NCI-H1048 (cell line): ENCODE measurements at places on chromosomes 12 and 14.

- no peak for DNase-seq
Measured at GRCh38 chr12:92989715-92990484, 60.8 kb upstream of the EEA1 start.

GRCh38 chr12:1741154-1741949 lies 50.5 kb downstream of the ADIPOR2 start:
- no peak for DNase-seq

- no peak for DNase-seq
Measured at GRCh38 chr14:75333606-75334548, 55.2 kb downstream of the FOS start.

- peak; percentile 39 for DNase-seq
Measured at GRCh38 chr14:57189070-57189469, 79.6 kb downstream of the EXOC5 start.

GRCh38 chr12:66044731-66045130 lies 85.8 kb downstream of the LLPH start:
- no peak for DNase-seq

- no peak for DNase-seq
Measured at GRCh38 chr14:34450542-34450915, 11.5 kb downstream of the SPTSSA start.

DNA sequence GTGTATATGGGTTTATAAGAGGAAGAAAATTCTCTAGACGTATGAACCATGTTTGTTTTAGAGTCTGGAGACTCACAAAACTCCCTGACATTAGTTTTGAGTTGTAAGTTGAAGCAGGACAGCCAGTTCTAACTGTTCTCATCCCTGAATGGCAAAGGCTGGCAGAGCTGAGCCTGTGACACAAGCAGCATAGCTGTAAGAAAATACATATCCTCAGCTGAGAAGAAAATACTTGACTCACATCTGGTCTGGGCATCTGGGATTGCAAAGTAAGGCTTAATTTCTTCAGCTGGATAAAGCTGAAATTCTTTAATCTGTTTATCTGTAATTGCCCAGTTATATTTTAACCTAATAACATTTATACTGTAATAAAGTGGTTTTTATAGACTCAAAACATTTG lies 156.3 kb downstream of the PELI2 start:
- DNase-seq: no peak

- DNase-seq: no peak
Measured at GRCh38 chr12:92404259-92404894, 258.7 kb upstream of the BTG1 start.

DNA sequence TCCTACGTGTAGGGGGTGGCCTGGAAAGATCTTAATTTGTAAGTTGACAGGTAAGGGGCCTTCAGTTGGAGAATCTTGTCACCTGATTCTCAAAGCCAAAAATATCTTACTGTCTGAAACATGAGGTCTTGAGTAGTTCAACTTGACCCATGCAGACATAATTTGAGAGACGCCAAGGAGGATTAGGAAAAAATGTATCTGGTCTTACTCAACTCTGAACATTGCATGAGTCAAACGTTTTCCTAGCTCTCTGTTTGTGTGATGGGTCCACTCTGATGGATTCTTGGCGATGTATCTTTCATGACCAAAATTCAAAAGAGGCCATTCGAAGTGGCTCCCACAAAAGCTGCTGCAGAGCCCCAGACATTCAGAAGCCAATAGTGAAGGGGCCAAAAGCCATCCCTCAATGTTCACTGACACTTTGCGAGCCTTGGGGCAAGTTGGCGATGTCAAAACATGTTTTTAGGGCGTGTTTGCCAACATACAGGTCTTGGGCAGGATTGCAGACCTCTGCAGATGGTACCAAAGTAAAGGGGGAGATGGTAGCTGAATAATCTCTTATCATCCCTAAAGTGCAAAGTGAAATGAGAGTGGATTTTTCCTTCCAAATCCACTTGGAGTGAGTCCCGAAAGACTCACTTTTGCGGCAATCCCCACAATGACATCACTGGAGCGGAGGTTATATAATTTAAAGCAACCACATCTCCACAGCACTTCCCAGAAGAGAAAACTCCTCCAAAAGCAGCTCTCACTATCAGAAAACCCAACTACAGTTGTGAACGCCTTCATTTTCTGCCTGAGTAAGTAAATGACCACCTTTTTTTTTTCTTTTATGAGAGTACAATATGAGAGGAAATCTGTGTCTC lies at the start of gene BDKRB1:
BDKRB1 (plus strand) TSS at position 710 of the 866 bp plus-strand sequence. CDS start 7,473 bp downstream, outside the sequence.
- DNase-seq: no peak

- DNase-seq: no peak
Measured at GRCh38 chr12:132239796-132240668, 89.4 kb downstream of the GALNT9 start.

- no peak for DNase-seq
Measured at GRCh38 chr12:3202734-3203446, 125.7 kb downstream of the TSPAN9 start.

GRCh38 chr12:64459394-64459891 lies 7.5 kb downstream of the TBK1 start:
- DNase-seq: no peak

GRCh38 chr12:131640525-131640924 lies 70.4 kb upstream of the SFSWAP start:
- no peak for DNase-seq

DNA sequence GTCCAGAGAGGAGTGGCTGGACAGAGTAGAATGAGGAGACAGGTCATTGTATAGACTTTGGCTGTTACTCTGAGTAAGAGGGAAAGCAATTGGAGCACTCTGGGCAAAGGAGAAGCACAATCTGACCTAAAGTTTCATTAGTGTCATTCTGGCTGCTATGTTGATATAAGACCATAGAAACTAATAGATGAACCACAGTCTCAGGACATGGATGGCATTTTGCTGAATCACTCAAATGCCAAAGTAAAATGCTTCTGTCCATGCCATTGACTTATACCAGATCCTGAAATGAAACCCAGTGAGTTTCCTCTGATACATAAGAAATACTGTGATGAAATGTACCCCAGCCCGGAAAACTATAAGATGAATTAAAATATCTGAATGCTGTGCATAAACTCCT lies 65.8 kb upstream of the COCH start:
- no peak for DNase-seq

GRCh38 chr12:68641138-68641537 lies 30.4 kb downstream of the RAP1B start:
- DNase-seq: no peak

DNA sequence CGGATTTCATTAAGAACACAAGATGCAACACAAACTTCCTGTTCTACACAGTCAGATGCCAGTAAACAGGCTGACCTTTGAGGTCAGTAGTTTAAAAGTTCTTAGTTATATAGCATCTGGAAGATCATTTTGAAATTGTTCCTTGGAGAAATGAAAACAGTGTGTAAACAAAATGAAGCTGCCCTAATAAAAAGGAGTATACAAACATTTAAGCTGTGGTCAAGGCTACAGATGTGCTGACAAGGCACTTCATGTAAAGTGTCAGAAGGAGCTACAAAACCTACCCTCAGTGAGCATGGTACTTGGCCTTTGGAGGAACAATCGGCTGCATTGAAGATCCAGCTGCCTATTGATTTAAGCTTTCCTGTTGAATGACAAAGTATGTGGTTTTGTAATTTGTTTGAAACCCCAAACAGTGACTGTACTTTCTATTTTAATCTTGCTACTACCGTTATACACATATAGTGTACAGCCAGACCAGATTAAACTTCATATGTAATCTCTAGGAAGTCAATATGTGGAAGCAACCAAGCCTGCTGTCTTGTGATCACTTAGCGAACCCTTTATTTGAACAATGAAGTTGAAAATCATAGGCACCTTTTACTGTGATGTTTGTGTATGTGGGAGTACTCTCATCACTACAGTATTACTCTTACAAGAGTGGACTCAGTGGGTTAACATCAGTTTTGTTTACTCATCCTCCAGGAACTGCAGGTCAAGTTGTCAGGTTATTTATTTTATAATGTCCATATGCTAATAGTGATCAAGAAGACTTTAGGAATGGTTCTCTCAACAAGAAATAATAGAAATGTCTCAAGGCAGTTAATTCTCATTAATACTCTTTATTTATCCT lies 13.5 kb downstream of the PTGER2 start:
- DNase-seq: no peak

DNA sequence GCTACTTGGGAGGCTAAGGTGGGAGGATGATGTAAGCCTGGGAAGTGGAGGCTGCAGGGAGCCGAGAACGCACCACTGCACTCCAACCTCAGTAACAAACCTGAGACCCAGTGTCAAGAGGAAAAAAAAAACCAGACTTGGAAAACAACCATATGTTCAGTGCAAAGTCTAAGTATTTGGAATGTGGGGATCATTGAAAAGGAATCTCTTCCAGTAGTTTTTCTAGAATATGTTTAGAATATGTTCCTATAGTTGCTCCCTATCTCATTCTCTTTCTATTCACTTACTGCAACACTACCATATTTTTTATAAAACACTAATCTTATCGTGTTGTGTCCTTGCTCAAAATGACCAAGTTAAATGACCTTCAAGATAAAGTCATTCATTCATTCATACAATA lies 423.5 kb upstream of the SOX5 start:
- no peak for DNase-seq

DNA sequence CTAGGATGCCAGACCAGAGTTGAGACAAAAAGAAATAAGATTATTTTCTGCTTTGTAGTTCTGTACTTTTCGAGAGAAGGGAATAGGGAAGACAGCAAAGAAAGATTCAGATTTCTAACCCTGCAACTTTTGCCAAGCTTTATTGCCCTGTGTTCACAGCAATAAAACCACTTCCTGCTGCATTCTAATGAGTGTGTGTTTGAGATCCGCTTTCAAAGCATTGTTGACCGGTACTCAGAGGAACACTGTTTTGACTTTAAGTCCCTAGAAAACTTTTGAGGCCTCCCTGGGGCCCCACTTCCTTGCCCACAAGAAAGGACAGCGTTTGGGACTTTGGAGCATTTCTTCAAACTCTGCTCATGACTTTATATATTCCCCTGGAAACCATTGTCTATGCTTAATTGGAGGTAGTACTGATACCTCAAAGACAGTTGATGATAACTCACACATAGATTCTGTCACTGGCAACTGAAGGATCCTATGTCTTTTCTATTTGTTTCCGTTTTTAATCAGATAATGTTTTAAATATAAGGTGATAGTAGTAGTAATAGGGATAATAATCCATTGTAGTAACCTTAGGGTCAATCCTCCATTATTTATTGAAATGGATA lies 1.3 kb downstream of the RNASE6 start:
- no peak for DNase-seq

- DNase-seq: no peak
Measured at GRCh38 chr12:41459111-41459905, 271.2 kb downstream of the PDZRN4 start.

DNA sequence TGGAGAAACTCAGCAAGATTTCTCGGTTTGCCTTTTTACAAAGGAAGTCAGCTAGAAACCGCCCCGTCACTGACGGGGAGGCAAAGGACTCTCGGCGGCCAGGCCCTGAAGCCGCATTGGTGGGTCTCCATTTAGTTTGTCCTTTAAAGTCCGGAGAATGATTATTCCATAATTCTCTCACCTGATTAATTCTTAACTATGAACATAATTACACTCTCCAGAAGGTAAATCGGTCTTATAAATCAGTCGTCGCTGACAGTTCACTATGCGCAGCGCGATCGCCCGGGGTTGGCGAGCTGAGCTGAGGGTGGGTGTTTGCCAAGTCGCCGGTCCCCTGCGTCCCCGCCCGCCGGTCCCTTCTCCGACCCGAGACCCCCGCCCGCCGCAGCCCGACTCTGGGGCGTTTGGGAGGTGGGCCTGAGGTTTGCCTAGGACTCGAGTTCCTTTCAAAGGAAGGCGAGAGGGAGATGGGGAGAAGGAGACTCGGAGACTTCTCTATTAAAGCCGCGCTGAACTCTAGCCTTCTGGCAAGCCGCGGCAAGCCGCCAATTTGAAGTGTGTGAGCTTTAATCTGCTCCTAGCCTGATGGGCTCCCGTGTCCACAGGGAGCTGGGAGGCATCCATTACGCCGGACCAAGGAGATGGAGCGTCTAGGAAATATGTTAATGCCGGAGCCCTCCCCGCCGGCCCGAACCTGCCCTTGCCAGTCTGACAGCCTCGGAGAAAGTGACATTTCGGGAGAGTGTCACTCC lies 392.9 kb downstream of the NOVA1 start:
- no peak for DNase-seq

DNA sequence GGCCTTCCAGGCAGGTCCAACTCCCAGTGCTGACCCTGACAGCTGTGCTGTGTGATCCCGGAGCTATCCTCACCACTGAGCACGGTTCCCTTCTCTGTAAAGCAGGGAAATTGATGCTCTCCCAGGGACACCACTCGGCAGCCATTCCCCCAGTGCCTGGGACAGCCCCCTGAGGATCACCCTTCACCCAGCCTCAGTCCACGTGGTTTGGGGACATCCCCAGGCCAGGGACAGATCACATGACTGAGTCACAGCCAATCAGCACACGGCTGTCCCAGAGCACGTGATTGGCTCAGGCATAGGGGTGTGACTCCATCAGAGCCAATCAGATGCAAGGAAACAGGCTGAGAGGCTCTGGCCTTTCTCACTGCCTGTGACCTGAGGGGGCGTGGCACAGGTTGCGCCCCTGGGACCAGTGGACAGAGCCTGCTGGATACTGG lies 68.8 kb upstream of the SFSWAP start:
- DNase-seq: no peak

GRCh38 chr12:51997136-51997535 lies 9.6 kb upstream of the TAMALIN start:
- no peak for DNase-seq

DNA sequence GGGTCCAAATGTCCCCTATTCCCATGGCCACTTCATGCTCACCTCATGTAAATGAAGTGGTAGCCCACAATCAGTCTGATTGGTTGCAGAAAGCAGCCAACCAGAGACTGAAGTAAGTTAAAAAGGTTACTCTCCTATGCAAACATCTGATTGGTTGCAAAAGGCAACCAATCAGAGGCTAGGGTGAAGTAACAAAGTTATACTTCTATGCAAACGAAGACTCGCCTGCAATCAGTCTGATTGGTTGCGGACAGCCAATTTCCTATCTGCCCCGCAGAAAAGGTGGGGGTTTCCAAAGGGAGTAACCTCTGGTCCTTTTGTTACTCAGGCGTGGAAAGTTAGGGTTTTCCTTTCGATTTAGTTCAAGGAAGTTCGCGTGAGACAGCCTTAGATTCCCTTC lies 208.1 kb upstream of the NEDD1 start:
- no peak for DNase-seq

GRCh38 chr14:105332350-105332874 lies 17.9 kb downstream of the PACS2 start:
- DNase-seq: no peak

DNA sequence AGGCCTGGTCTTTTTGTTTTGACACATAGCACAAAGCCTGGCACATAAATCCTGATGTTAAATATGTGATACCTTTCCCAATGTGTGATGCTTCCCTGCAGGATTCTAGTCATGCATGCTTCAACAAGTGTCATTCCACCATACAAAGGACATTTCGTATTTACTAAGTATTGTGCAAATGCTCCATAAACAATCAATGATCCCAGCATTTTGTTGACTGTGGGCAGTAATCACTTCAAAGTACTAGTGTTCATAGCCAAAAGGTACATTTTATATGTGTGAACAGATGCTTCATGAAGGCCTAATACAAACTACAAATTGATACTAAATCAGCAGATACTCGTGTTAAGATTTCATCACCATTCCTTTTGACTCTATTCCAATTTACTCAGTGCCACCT lies 4.4 kb downstream of the CCNB1IP1 start:
- DNase-seq: no peak

GRCh38 chr12:102144221-102144620 lies 24.2 kb downstream of the PARPBP start:
- DNase-seq: no peak

- no peak for DNase-seq
Measured at GRCh38 chr12:123946152-123946515, 26.5 kb downstream of the CCDC92 start.

GRCh38 chr12:2051700-2052621 lies 826 bp upstream of the CACNA1C start:
- DNase-seq: no peak
